ENCODE measurements at places on chromosomes 13 and 19. TPM values are rescaled to one million over a fixed set of nuclear protein-coding genes. Genes with fewer than 3 reads are reported as not detected.

GFY gene
- not detected for total RNA-seq

PCDH17 gene
- 17.5 TPM for total RNA-seq

PPM1N gene
- not detected for total RNA-seq

RXFP2 gene
- total RNA-seq: not detected

YJU2 gene
- 22.4 TPM for total RNA-seq

DNA sequence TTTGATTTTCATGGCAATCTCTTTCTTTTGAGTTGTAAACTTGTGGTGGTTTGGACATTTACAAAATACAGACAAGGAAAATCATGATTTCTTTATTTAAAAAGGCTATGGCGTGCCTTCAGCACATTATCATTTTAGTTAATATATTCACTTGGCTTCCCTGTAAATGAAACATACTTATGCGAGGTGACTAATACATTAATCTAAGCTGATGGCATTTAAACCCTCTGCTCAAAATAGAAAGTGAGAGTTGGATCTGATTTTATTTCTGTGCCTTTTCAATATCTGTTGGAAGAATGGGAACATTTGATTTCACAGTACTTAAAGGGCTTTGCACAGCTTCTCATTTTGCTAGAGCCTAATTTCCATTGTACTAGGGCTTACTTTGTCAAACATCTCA lies 289.8 kb downstream of the MTUS2 start:
- no peak for DNase-seq

DNA sequence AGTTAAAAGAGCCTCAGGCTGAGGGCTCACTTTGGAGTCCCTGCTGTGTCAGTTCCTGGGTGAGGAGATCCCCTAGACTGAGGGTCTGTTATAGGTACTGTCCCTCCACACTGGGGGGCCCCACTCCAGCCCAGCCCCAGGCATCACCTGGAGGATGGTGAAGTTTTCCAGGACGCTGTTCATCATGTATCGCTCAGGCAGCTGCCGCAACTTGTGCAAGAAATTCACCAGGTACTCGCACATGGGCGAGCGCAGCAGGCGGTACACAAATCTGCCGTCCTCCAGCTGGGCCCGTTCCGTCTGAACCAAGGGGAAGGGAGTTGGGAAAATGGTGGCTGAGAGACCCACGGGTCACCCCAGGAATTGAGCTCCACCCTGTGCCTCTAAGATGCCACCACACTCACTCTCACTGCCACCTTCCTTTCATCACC lies 7.1 kb downstream of the CD37 start:
- DNase-seq: no peak

GRCh38 chr13:83618966-83619365 lies 263.3 kb downstream of the SLITRK1 start:
- no peak for DNase-seq

DNA sequence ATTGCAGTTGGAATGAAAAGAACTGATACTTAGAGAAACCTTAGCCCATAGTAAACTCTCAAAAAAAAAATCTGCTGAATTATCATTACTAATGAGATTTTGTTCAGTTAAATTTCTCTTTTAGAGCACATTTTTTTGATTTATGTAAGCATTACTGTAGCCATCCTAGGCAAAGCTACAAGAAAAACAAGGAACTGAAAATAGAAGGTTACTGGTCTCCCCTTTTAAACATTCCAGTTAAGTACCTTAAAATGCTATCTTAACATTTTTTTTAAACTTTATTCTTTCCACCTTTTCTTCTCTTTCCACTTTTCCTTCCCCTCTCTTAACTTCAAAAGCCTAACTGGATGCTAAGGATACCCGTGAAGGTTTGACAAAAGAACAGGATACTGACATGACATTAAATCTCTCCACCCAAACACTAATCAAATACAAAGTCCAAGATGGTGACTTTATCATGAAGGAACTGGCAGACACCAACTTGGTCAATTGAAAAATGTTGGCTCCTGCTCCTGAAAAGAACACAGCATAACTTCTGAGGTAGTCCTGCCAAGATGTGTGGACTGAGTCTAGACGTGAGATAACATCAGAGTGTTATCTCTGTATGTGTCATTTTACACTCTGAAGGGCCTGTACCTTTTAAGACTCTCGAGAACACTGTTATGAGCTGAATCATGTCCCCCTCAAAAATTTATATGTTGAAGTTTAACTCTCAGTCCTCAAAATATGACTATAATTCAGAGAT lies 29.5 kb upstream of the SACS start:
- DNase-seq: no peak

- no peak for DNase-seq
Observed at GRCh38 chr13:98054301-98054700, 88.6 kb upstream of the FARP1 start.

DNA sequence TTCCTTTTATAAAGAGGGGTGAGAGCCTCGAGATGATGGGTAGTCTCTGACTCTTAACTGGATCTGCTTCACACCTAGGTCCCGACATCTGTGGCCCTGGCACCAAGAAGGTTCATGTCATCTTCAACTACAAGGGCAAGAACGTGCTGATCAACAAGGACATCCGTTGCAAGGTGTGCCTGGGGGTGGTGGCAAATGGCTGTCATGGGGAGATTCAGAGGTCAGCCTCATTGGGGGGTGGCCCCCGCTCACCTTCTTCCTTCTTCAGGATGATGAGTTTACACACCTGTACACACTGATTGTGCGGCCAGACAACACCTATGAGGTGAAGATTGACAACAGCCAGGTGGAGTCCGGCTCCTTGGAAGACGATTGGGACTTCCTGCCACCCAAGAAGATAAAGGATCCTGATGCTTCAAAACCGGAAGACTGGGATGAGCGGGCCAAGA lies 1.6 kb downstream of the CALR start:
- DNase-seq: no peak

- no peak for DNase-seq
Observed at GRCh38 chr13:49292742-49293486, 45.2 kb downstream of the CDADC1 start.

- DNase-seq: no peak
Observed at GRCh38 chr19:16541526-16542044, 652 bp downstream of the CHERP start.

DNA sequence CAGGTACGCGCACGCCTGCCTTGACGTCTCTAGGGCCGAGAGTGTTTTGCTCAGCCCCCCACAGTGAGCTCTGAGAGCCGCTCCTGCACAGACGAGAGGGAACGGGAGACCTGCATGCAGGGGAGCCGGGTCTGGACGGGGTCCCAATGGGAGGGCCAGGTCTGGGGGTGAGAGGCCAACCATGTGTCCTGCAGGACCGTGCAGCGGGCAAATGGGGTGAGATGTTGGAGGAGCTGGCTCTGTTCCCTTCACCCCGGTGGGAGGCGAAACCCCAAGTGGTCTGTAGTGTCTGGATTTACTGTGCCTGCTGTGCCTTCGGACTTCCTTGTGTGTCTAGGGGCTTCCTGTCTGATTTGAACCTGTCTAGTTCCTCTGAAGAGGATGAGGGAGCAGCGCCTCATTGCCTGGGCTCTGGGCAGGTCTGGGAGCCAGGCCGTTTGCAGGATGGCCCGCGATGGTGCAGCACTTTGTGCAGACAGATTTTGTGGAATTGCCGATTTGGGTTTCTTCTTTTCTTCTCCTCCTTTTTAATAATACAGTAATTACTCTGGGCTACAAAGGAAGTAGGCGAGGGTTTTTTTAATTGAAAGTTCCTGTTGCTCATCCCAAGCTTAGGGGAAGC lies 2.1 kb downstream of the CSNK1G2 start:
- no peak for DNase-seq

DNA sequence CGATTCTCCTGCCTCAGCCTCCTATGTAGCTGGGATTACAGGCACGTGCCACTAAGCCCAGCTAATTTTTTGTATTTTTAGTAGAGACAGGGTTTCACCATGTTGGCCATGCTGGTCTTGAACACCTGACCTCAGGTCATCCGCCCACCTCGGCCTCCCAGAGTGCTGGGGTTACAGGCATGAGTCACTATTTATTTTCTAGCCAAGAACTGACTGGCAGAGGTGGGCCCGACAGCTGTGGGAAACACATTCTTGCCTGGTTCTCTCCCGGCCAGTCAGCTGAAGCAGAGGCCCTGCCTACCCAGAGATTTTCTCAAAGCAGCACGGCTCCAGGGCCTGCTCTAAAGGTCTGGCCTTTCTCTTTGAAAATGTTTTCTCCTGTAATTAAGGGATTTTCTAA lies 108.0 kb downstream of the KCTD15 start:
- no peak for DNase-seq

DNA sequence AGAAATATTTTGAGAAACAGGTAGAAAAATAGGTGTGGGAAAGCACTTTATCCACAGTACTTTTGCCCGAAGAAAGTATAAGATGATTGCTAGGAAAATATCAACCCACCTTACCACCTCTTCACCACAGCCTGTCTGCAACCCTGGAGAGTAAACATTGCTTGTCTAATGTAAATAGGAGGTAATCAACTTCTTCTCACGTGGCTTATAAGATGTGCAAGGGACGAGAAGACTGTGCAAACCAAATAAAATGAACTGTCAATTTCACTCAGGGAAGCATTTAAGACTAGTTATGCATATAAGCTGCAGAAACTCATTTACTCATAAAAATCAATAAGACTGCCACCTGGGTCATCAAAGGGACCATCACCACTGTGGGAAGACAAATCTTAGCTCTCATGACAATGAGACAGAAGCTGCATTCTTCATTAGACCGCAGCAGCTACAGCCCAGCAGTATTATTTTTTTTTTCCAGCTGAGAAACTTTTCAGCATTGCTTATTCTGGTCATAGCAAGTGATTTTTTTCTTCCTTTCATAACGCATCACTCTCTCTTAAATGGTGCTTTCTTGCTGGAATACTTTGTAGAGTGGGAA lies 807.7 kb upstream of the GPC6 start:
- no peak for DNase-seq

GRCh38 chr19:30558793-30559192 lies 186.6 kb downstream of the ZNF536 start:
- no peak for DNase-seq

DNA sequence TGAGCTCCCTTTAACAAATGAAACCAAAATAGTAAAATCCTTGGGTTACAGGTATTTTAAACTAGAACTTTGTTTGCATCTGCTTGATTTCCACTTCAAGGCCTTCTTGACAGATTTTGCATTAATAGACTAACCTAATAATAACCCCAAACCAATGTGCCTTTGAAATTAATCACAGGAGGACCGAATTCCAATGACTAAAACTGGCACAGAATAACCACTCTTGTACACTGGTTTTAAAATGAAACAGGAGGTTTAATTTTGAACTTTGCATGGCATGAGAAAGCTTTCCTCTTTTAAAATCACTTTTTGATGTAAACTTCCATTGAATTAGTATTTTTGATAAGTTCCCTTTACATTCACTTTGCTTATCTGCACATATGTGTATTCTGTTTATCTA lies 269.6 kb downstream of the SLITRK5 start:
- DNase-seq: no peak

DNA sequence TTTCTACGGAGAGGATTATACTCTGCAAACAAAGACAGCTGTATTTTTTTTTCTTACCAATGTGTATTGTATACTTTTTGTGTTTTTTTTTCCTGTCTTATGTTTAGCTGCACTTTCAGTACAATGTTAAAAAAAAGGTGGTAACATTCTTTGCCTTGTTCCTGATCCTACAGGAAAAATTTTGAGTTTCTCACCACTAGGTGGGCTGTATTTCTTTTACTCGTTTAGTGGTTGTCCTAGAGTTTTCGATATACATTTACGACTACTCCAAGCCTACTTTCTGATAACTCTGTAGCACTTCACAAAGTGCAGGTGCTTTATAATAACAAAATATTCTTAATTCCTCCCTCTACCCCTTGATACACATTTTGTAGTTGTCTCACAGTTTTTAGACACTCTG lies 652.2 kb downstream of the UQCRFS1 start:
- DNase-seq: no peak

DNA sequence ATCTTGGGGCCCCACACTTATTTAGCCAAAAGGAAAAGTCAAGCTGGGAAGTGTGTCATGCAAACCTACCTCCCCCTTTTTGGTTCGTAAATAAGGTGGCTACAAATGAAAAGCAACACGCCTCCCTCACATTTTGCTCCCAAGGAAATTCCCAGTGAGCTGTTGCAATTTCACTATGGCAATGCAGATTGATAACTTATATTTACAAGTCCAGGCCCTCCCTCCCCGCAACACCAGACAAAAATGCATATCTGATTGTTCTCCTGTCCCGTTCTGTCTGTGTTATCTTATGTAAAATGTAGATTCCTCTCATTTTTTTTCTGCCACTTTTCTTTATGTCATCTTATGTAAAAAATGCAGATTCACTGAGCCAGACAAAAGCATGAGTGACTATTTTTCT lies 1305.3 kb downstream of the SLITRK5 start:
- no peak for DNase-seq

- no peak for DNase-seq
Observed at GRCh38 chr13:58858870-58859371, 1227.4 kb downstream of the PCDH17 start.

GRCh38 chr13:42762917-42763316 lies 18.5 kb upstream of the FAM216B start:
- DNase-seq: no peak

GRCh38 chr13:22144806-22145205 lies 473.9 kb downstream of the FGF9 start:
- DNase-seq: no peak

DNA sequence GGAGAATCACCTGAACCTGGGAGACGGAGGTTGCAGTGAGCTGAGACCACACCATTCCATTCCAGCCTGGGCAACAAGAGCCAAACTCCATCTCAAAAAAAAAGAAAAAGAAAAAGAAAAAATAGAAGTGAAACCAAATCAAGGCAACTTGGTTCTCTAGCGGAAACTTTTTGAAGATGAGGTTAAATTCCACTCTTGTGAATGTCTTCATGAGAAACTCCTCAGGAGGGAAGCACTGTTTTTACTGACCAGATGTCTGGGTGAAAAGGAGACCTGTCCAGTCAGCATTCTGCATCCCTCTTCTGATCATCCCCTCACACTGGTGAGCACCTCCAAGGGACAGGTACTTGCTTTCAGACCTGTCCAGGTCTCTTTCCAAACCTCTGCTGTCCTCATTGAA lies 15.8 kb downstream of the BRD4 start:
- DNase-seq: no peak

GRCh38 chr13:53005626-53006025 lies 23.0 kb upstream of the OLFM4 start:
- DNase-seq: no peak

DNA sequence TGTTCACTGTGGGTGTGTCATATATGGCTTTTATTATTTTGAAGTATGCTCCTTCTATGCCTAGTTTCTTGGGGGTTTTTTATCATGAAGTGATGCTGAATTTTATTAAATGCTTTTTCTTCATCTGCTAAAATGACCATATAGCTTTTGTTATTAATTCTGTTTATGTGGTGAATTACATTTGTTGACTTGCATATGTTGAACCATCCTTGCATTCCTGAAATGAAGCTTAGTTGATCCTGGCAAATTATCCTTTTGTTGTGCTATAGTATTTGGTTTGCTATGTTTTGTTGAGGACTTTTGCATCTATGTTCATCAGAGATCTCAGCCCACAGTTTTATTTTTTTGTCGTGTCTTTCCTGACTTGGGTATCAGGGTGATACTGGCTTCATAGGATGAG lies 12.1 kb downstream of the GPC6 start:
- DNase-seq: no peak

Measured in progenitor cell of endocrine pancreas (in vitro differentiated cells).